ENCODE measurements at places on chromosomes 4 and X.
A peak's percentile ranks its signal among the peaks of the same experiment; 100 is the strongest.

GRCh38 chrX:55715847-55716246 lies 1.7 kb upstream of the RRAGB start:
- DNase-seq = no peak

DNA sequence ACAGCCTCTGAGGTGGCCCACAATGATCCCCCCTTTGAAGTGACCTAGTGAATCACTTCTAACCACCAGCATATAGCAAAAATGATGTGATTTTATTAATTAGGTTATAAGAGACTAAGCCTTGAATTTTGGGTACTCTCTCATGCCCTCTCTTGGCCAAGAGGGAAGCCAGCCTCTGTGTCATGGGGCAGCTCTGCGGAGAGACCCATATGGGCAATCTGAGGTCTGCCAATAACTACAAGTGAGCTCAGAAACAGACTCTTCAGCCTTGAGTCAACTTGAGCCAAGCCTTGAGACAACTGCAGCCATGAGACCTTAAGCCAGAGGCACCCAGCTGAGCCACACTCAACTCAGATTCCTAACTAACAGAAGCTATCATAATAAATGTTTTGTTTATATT lies 45.7 kb downstream of the MANBA start:
- DNase-seq = no peak

- no peak for DNase-seq
These were observed 24.3 kb downstream of the RBM10 start for GRCh38 chrX:47169273-47169672.

GRCh38 chr4:182297659-182298058 lies 54.5 kb downstream of the TENM3 start:
- DNase-seq = no peak

- DNase-seq = no peak
These were observed 7.6 kb upstream of the KLHL2 start for GRCh38 chr4:165199722-165200121.

DNA sequence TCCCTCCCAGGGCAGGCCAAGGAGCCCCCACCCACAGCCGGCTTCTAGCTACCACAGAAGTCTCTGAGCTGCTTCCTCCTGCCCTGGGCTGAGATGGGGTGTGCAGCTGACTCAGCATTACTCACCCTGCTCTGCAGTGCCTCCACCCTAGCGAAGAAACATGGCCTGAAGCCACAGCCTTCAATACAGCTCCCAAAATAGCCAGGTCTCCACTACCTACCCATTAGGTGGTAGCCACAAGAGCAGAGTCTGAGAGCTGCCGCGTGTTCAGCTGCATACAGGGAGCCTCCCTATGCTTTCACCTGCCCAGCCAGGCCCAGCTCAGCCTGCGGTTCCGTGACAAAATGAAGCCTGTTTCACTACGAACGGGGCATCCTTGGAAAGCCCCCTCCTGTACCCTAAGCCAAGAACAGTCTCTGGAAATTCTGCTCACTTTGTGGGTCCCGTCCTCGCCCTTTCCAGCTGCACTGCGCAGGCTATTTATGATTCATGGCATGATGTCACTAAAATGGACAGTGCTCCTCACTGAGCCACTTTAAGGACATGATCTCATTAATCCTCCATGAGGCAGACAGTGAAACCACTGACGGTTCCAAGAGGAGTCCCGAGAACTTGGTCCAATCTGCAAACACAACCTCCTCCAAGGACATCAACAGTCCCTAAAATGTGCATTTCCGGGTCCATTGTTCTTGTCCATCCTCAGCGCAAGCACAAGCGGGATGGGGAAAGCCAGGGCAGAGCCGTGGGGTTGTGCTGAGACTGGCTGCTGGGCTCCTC lies 20.2 kb downstream of the WDR1 start:
- peak; percentile 77 for DNase-seq

- DNase-seq = no peak
These were observed 344.8 kb upstream of the MAGEB2 start for GRCh38 chrX:29870608-29871007.

- no peak for DNase-seq
These were observed 38.6 kb downstream of the AR start for GRCh38 chrX:67582436-67582835.
